ENCODE measurements at places on chromosomes 13 and 19.

GRCh38 chr13:50189450-50189849 lies 174.2 kb downstream of the KCNRG start:
- DNase-seq: no peak

GRCh38 chr13:40064154-40065097 lies 409.0 kb downstream of the COG6 start:
- no peak for DNase-seq

GRCh38 chr13:63901630-63902029 lies 2486.0 kb upstream of the PCDH20 start:
- DNase-seq: no peak

DNA sequence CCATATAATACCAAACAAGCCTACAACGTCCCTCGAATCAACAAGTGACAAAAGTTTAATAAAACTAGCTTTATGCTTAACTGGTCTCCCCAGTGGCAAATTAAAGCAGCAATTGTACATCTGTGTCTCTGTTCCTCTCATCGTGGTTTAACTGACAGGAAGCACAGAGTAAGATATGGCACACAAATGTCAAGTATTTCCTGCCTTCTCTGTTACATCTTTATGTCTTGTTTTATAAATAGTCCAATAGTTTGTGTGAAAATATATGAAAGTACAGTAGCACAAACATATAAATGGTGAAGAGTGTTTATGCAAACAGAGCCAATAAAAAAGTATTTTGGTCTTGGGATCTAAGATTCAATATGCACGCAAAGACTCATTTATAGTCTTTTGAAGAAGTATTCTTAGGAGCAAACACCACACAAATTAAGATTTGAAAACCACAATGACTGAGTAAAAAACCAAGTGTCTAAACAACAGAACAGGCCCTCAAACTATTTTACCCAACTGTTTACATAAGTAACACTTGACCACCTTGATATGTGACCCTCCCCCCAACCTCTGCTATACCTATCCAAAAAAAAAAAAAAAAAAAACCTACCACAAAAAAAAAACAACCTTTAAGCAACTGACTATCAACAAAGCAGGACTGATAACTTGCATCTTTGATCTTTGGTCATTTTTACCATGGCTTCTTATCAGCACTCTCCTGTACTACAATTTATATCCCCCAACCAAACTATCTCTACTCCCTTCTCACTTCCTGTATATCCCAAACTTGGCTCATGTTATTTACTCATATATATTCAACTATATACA lies 14.0 kb downstream of the ELF1 start:
- no peak for DNase-seq

DNA sequence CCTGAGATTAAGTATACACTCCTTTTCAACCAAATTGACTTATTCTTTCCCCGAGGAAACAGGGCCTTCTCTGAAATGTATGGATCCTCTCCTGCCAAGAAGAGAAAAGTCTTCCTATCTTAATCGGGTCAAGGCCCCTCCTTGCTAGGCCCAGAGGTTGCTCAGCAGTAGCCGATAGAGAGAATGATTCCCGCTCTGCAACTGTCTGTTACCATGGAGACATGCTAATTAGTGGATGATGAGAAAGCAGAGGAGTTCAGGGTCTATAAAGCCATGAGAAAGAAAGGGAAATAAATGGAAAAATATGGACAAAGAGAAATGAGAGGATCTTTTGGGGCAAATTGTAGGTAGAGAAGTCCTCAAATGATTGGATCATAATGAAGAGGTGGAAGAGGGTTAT lies 103.5 kb downstream of the POU4F1 start:
- DNase-seq: no peak

- peak; percentile 54 for DNase-seq
Measured at GRCh38 chr13:27022571-27023311, 148.9 kb downstream of the USP12 start.

DNA sequence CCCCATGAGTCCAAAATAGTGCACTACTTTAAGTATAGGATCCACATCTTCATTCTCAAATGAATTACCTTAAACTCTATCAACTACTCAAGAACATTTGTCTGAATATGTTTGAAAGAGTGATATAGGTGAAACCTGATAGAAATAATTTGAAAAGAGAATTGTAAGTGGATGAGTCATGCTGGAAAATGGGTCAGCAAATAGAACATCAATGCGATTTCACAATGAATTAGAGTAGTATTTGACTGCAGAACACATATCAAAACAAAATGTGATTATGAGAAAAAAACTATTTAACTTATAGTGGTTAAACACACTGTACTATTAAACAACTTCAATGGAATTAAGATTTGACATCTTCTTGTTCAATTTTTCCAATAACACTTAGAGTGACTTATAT lies 300.6 kb upstream of the KLHL1 start:
- no peak for DNase-seq

- DNase-seq: no peak
Measured at GRCh38 chr13:83151308-83151660, 731.0 kb downstream of the SLITRK1 start.

DNA sequence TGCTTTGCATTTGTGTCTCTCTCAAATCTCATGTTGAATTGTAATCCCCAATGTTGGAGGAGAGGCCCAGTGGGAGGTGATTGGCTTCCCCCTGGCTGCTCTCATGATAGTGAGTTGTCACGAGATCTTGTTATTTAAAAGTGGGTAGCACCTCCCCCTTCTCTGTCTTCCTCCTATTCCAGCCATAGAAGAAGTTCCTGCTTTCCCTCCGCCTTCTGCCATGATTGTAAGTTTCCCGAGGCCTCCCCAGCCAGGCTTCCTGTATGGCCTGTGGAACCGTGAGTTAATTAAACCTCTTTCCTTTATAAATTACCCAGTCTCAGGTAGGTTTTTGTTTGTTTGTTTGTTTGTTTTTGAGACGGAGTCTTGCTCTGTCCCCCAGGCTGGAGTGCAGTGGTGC lies 3.8 kb downstream of the LILRA4 start:
- DNase-seq: no peak

DNA sequence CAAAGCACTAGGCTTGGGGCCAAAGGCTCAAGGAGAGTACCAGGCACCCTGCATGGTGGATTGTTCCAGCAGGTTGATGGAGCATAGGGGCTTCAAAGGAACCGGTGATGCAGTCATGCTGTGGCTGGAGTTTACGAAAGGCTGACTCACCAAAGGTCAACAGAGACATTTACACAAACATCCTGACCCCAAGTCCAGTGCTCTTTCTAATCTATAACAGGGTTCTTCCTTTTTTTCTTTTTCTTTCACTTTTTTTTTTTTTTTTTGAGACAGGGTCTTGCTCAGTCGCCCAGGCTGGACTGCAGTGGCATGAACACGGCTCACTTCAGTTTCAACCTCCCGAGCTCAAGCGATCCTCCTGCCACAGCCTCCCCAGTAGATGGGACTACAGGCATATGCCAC lies 35.6 kb upstream of the TPTE2 start:
- DNase-seq: no peak

GRCh38 chr19:33171916-33172359 lies 22.2 kb upstream of the LRP3 start:
- no peak for DNase-seq

- DNase-seq: no peak
Measured at GRCh38 chr13:32790731-32791130, 204.5 kb downstream of the PDS5B start.

GRCh38 chr13:106326751-106327150 lies 208.7 kb downstream of the EFNB2 start:
- DNase-seq: no peak

DNA sequence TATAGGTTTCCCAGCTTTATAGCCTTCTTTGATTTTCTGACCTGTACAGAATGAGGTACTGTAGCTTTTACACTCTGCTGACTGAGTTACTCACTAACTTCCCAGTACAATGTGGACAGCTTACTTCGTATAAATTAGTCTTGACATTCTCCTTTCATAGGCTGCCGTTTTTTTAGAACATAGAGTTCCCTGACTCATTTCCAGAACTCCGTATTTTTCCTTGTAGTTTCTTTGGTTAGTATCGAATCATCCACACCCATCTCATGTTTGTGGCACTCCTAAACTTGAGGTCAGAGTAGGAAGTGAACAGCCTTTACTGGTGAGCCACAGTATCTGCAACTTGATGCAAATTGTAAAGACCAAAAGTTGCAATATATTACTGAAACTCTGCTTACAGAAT lies 303.9 kb downstream of the SLITRK5 start:
- no peak for DNase-seq

DNA sequence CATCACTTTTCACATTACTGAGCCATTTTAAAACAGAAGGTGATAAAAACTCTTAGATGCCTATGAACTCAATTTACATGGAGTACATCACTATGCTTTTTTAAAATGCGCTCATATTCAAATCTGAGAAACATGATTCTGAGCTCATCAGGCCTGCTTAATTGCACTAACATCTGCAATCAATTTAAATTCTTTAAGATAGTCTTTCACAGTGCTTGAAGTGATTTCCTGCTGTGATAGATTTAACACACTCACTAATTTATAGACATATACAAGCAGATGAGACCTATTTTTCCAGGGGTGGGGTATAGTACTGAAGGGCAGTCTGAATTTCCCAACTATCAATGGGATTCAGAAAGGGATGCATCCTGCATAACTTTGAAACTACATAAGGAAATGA lies 82.9 kb downstream of the DIAPH3 start:
- no peak for DNase-seq

GRCh38 chr19:16579381-16579780 lies 7.2 kb upstream of the SLC35E1 start:
- DNase-seq: no peak

DNA sequence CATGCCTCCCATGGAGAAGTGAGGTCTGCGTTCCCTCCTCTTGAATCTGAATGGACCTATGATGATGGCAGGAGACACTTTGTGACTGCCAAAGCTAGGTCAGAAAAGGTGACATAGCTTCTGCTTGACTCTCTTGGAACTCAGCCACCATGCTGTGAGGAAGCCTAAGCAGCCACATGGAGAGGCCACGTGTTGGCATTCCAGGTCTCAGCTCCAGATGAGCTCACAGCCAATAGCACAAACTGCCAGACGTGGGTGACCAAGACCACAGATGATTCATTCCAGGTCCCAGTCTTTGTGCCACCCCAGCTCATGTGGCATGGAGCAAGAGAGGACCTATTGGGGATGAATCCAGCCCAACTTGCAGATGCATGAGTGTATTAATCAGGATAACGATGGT lies 8.7 kb upstream of the GGACT start:
- no peak for DNase-seq

GRCh38 chr19:17659996-17660395 lies 28.2 kb downstream of the UNC13A start:
- no peak for DNase-seq

DNA sequence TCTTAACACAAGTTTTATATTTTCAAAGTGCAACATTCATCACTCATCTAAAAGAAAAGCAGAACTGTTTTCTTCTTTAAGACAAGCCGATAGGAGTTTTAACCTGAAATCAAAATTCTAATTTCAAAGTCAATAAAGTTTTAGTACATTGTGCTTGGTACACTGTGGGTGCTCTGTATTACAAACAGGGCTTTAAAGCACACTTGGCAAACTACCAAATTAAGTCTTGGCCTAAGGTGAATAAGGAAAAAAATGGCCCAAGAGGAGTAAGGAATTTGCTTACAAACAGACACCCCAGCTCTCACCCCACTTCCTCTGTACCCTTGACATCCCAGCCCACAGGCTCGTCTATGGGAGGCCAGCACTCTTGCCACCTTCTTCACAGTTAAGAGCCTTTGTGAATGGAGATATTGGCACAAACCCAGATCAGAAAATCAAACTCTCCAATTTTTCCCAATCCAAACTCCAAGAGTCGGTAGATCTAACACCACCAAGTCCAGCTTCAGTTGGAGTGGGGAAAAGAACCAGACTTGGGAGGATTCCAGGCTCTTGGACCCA lies 66.0 kb downstream of the ABCC4 start:
- no peak for DNase-seq

DNA sequence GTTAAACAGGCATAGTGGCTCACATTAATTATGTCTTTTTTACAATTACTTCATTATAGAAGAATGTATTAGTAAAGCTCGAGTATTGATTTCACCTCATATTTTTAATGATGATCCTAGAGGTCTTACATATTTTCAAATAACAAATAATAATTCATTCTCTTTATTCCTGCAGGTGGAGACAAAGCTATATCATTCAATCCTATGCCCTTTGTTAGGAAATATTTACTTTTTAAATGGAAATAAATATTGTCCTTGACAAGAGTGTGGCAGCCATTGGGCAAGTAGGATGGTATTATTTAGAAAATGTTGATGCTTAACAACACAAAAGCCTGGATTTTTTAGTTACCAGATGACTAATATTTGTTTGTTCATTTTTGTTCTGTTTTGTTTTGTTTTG lies 127.6 kb downstream of the COG6 start:
- no peak for DNase-seq

- no peak for DNase-seq
Measured at GRCh38 chr13:34611671-34612070, 330.4 kb upstream of the NBEA start.

DNA sequence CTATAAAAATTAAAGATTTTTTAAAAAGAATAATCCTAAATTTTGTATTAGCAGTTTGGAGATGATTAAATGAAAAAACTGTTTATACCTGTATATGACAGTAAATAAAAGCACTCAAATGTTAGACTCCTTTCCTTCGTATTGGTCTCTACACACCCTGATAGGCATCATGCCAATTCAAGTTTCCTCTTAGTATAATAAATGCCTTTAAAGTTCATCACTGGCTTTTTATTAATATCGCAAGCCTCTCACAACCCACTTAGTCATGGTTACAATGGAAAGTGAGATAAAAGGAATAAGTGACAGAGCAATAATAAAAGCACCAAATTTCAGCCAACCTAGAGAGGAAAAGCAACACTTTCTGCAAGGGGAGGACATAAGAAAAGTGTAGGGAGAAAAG lies 102.2 kb downstream of the PIBF1 start:
- no peak for DNase-seq

DNA sequence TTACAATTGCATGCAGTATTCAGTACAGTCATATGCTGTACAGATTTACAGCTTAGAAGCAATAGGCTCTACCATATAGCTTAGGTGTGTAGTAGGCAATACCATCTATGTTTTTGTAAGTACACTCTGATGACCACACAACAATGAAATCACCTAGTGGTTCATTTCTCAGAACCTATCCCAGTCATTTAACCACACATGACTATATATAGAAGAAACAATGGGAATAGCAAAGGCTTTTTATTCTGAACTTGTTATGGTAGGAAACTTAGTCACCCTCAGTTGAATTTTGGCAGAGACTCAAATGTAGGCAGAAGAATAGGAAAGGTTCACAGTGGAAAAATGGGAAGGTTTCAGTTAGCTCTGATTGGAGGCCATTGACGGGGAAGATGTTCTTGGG lies 1075.1 kb upstream of the MIR17HG start:
- DNase-seq: no peak

DNA sequence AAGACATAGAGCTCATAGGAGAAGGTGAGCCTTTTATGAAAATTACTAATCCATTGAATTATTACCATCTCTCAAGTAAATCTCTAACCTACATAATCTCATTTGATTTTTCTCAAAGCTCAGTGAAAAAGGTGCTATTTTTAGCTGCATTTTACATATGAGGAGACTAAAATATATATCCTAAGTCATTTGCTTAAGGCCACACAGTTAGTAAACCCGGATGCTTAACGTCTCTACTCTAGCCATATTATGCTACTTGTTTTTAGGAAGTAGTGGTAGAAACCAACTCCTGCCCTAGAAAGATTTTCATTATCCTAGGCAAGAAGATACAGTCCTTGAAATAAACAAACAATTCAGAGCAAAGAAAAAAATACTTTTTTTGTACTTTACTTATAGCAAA lies 108.9 kb downstream of the RBM26 start:
- DNase-seq: no peak

Measured in pancreas (tissue), 10 donors.